Suppressor macrophage treated with lipopolysaccharide for 4 hours (primary cell): ENCODE measurements at places on chromosomes 2 and 18.

DNA sequence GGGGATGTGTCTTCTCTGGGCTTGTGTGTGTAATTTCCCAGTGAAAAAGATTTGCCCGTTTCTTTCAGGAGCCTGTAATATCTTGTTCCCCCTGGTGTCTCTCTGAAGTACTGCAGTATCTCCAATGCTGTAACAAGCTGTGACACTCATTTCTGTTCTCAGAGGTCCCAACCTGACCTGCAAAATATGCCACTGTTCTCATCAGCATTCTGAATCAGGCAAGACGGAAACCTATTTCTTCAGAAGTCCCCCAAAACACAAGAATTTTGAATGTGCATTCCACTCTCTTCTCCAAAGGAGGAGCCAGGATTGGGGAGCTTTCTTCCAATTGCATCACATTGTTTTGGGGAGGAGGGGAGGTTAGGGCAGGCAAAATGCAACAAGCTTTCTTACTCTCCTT, 77.0 kb upstream of the CNGA3 start:
- peak; percentile 74 for DNase-seq

GRCh38 chr2:85390941-85391669, 19.1 kb downstream of the CAPG start:
- DNase-seq, result peak; percentile 65

DNA sequence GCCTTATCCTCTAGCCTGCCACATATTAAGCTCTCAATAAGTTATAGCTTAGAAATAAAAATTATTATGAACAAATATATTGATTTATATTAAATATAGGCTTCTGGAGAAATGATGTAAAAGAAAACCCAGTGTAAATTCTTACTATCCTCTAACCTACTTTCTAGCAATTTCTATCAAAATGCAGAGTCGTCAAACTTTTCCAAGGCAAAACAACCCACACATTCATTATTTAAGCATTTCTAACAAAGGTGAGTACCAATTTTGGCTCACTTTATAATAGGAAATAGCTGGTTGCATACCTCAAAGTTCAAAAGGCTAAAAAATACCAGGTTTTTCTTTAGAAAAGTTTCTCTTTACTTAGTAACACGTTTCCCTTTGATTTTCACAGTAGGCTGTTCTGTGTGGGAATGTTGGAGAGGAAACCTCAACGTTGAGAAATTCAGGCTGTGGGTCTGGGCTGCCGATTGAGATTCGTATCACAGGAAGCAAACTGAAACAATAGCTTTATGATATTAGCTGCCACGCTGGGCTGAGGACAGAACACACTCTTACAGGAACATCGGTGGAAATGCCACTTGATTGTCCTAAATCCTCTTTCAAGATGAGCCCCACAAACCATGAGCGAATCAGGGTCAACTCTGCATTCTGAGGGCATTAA, 53.0 kb downstream of the EPAS1 start:
- peak; percentile 45 for DNase-seq

DNA sequence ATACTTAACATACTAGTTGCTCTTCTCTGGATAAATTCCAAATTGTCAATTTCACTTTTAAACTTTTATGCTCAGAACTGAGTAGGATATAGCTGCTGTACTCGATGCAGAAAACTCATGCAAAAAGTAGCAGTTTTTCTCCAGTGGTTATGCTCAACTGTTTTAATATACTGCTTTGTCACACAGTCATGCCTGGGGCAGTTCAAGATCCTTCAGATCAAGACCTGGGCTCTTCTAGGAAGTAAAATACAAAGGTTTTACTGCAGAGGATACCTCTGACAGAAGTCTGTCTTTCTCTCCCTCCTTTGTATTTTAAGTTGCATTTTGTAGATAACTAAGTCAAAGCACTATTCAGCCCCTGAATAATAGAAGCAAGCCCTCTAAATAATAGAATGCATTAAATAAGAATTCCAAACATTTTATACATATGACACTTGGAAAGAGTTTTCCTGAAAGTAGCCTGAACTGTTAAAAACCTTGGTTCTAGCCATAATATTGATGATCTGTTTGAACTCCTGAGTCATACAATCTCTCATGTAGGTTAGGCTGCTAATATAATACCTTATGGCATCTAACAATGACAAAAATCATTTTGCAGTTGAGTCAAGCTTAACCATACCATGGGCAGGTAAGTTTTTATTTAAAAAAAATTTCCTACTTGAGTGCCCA, 183.3 kb upstream of the TRIB2 start:
- DNase-seq, result no peak

GRCh38 chr2:207481924-207482323, 47.8 kb upstream of the CREB1 start:
- DNase-seq, result no peak

DNA sequence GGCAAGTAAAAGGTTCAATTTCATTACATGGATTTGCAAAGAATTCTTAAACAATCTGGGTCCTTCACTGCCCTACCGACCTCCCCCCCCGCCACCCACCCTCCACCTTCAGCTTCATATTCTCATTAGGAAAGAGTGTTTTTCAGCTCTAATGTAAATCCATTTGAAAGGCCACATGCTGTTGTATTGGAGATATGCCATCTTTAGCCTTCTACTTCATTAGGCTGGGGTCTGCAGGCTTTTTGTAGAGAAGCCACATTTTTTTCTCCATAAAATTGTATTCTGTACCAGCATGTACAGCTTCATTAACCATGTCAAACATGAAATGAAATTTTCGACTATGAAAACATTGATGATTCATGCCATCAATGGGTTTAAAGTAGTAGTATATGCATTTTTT, 42.8 kb upstream of the THUMPD2 start:
- no peak for DNase-seq

GRCh38 chr2:124566518-124566970, 541.5 kb downstream of the CNTNAP5 start:
- DNase-seq, result no peak

DNA sequence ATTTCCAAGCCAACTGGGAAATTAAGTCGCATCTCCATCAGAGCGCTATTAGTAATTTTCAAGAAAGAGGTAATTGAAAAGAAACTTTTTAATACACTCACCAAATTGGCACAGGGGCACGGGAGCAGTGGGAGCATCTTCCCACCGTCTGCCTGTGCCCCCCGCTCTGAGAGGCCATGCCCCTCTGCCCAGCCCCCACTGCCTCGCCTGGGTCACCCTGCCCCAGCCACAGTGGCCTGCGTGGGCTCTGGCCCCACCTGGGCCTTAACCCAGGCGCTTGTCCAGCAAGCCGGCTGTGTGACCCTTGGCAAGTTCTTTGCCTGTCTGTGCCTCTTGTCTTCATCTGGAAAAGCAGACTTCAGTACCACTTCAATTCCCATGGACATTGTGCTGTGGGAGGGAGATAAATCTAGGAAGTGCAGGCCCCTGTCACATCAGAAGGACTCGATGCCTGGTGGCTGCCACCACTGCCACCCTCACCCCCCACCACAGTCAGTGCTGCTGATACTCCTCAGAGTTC, 31.9 kb downstream of the GLI2 start:
- no peak for DNase-seq

GRCh38 chr2:4381049-4381448, 677.7 kb downstream of the DCDC2C start:
- DNase-seq, result no peak

DNA sequence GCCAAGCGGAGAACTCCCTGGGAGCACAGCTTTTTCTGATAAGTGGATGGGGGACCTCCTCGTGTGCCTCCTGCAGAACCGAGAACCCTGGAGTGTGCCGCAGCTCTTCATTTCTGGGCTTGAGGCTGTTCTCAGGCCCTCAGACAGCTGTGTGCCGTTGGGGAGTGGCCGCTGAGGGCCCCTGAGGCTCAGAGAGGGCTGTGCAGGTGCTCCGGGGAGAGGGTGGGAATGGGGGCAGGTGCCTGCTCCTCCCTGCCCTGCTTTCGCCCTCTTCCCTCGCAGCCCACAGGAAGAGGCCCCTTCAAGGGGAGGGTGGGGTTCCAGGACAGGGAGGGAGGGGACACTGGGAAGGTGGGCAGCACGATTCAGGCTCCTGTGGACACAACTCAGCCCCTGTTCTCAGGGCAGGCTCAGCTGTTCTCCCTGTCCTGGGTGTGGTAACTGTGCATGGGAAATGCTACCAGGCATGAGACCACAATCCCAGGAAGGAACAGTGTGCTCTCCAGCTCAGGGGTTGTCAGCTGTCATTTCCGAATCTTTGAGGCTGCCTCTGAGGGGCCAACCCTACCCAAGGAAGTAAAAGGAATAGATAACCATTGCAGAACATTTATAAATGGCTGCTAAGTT, 11.3 kb downstream of the LCT start:
- DNase-seq, result no peak

- no peak for DNase-seq
Measured at GRCh38 chr2:85160966-85161960, 28.1 kb downstream of the TCF7L1 start.

DNA sequence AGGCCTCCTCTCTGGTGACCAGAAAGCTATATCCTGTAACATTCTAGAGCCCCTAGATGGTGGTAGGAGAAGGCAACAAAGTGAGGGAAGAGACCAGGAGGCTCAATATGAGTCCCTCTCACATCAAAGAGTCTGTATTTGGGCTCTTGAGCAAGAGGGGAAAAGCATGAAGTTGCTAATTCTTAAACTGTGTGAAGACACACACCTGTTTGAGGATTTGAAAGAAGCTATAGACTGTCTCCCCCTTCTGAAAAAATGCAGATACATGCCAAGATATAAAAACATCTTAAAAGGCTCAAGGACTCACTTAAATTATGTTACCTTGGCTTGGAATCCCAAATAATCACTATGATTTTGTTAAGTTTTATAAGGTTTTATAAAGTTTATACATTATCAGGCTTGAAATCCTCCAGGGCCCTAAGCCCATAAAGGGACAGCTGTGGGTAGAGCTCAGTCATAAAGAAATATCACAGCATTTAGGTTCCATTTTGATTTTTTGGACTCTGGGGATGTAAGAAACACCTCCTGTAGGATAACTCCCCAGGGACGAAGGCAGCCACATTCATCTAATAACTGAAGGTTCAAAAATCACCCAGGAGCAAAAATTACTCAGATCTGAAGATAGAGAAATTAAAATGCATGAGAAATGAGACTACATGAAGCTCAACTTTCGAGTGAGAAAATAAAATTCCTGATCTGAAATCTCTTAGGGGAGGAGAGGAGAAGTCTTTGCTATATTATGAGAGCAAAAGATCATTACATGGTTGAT, 136.1 kb upstream of the LGALSL start:
- DNase-seq, result no peak

- DNase-seq, result no peak
Measured at GRCh38 chr2:36549165-36549574, 48.8 kb downstream of the FEZ2 start.

- DNase-seq, result peak; percentile 68
Measured at GRCh38 chr2:230700447-230700846, 12.2 kb upstream of the CAB39 start.

- DNase-seq, result no peak
Measured at GRCh38 chr2:239441261-239442078, 40.6 kb upstream of the HDAC4 start.

DNA sequence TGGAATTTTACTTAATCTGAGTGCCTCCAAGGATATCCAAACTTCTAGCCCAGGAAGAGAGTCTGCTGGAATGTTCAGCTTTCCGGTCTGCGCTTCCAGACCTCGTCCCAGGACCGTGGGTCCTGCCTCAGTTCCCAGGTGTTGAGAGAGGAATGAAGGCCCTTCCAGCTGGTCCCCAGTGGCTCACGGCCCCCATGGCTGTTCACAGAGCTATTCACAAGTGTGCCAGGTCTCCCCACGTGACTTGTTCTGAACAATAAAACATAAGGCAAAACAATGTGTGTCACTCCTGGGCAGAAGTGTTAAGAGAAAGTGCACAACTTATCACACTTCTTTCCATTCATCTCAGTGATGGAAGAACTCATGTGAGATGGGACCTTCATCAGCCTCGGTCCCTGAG, 20.1 kb upstream of the TEX51 start:
- no peak for DNase-seq

DNA sequence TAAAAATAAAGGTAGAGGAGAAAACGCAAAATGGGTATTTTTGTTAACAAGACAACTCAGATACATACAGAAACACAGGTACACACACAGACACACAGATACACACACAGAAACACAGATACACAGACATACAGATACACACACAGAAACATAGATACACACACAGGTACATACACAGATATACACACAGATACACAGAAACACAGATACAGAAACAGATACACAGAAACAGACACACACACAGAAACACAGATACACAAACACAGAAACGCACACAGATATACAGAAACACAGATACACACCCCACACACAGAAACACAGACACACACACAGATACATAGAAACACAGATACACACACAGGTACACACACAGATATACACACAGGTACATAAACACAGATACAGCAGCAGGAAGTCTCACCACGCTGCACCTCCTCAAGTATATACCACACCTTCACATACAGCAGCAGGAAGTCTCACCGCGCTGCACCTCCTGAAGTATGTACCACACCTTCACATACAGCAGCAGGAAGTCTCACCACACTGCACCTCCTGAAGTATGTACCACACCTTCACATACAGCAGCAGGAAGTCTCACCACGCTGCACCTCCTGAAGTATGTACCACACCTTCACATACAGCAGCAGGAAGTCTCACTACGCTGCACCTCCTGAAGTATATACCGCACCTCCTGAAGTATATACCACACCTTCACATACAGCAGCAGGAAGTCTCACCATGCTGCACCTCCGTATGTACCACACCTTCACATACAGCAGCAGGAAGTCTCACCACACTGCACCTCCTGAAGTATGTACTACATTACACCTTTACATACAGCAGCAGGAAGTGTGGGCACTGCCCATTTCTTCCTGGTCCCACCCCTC, 250.5 kb downstream of the HDAC4 start:
- no peak for DNase-seq
